Activated naive CD4-positive, alpha-beta T cell treated with anti-CD3 and anti-CD28 coated beads, Interleukin-2, amount 50 U/mL, for 72 hours (primary cell): ENCODE measurements at places on chromosomes 1 and 21.

DNA sequence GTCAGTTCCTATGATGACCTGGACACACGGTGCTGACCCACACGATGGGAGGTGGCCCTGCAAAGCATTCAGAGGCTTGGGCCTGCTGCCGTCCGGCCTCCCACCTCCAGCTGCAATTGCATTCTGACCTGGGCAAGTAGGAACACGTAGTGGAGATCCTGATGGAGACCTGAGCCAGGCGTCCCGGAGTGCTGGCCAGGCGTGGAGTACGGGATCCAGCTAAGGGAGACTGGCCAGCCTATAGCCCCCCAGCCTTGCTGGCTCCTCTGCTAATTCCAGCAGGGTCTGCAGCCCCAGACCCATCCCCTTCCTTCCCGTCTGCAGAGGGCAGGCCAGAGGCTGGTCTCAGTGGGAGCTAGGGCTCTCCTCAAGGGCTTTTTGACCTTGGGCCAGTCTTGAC, 11.2 kb downstream of the CD46 start:
- DNase-seq, result no peak

DNA sequence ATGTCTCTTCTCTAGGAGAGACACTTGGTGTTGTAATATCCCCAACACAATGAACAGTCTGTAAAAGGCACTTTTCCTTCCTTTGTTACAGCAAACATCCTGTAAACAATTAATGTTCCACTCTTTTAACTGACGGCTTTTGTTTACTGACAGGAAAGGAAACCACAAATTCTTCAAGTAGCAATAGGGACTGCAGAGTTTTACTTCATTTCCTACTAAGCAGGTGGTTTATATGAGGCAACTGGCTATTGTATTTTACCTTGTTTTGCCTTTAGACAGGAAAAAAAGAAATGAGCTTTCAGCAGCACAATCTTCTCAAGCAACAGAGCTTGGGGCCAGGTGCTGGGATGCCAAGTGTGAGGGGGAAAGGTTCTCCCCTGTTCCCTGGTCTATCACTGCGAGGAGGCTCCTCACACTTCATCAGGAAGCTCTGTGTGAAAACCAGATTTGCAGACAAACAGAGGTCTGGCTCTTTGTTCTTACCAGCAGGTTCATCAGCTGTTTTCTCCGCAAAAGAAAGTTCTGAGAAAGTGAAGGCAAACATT, 51.2 kb downstream of the SIPA1L2 start:
- DNase-seq, result no peak

DNA sequence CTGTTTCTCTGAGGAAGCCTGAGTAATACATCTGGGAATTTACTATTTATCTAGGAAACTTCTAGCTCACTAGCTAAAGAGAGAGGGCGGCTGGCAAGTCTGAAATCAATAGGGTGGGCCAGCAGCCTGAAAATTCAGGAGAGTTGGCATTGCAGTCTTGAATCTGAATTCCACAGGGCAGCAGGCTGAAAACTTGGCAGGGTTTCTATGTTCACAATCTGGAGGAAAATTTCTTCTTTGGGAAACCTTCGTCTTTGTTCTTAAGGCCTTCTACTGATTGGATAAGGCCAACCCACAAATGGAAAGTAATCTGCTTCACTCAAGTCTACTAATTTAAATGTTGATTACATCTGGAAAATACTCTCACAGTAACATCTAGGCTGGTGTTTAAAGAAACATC, 101.0 kb upstream of the COG2 start:
- no peak for DNase-seq

DNA sequence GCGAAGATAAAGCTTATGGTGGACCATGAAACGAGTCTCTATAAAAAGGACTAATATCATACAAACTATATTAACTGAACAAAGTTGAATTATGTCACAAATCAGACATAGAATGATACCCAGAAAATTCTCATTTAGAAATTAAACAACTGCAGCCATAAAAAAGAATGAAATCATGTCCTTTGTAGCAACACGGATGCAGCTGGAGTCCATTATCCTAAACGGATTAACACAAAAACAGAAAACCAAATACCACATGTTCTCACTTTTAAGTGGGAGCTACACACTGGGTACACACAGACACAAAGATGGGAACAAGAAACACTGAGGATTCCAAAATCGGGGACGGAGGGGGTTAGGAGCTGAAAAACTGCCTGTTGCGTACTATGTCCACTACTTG, 11.5 kb downstream of the COP1 start:
- DNase-seq, result no peak

DNA sequence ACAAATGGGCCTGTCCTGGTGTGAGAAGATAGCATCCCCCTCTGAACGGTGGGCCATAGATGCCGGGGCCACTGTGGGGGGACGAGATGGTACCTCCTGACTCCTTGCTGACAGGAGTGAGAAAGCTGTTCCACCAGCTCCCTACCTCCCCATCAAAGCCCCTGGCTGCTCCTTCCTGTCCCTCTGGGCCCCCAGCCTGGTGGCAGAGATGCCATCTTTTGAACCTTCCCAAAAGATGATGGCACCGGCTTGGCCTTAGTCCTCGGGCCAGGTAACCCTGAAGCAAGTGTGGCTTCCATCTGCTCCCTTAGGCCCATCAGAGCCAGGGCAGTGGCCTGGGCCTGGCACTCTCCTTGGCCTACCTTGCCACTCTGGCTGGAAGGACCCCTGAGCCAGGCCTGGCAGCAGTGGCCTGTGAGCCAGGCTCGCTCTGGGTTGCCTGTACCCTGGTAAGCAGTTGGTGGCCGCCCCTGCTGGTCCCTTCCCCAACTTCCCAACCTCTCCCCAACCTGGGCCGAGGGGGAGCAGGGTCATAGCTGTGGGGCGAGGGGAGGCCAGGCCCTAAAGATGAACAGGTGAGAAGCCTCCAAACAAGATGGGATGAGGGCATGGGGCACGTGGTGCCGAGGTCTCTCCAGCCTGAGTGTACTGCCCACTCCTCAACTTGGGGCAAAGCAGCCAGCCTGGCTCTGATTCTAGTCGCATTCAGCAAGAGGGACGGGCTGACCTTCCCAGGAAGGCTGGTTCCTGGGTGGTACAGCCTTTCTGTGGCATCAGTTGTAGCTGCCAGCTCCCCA, 34.7 kb downstream of the ZBTB17 start:
- no peak for DNase-seq

GRCh38 chr1:22722901-22723550, 12.4 kb downstream of the EPHB2 start:
- DNase-seq, result no peak

DNA sequence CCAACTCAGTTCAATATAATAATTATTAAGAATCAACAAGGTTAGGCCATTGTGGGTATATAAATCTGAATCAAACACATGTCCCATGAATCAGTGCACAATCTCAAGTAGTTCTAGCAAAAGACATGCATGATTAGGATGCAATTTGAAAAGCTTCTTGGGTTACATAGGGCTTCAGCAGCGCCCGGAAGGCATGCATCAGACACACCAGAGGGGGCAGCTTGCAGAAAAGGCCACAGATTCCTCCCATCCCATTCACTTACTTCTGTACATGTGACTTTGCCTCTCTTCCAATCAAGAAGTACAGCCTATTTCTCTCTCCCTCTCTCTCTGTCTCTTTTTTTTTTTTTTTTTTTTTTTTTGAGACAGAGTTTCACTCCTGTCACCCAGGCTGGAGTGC, 91.8 kb downstream of the KCNN3 start:
- peak; percentile 25 for DNase-seq

DNA sequence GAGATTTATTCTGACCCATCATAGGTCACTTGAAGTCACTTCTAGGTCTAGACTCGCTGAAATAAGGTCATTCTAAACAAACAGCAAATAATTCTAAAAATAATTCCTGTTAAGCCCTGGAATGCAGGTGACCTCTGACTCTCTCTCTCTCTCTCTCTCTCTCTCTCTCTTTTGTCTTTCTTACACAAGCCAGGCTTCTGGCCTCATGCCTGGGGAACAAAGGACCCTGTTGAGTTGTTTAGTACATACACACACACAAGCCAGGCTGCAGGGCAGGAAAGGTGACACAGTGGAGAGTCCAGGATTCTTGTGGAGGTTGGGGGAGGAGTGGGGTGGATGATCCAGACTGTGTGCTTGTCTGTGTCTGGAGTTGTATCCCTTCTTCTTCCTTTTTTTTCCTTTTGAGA, 4.0 kb upstream of the MEX3A start:
- no peak for DNase-seq

- no peak for DNase-seq
Observed at GRCh38 chr21:38712071-38712470, 93.7 kb upstream of the ETS2 start.

DNA sequence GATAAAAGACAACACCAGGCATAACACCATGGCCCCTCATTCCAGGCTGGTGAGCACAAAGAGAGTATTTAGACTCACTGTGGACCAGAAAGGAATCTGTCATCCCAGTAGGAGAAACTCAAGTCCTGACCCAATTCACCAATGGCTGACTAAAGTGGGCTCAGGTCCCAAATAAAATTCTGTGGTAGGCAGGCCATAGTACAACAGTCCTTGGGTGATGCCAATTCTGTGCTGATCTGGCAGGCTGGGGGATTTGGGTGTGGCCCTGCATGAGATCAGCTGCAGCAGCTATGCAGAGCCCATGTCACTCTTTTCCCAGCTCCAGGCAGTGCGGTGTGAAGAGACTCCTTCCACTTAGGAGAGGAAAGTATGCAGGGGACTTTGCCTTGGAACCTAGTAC, 245.1 kb downstream of the LBR start:
- DNase-seq, result no peak

GRCh38 chr1:155725142-155725541, 36.3 kb downstream of the DAP3 start:
- no peak for DNase-seq

DNA sequence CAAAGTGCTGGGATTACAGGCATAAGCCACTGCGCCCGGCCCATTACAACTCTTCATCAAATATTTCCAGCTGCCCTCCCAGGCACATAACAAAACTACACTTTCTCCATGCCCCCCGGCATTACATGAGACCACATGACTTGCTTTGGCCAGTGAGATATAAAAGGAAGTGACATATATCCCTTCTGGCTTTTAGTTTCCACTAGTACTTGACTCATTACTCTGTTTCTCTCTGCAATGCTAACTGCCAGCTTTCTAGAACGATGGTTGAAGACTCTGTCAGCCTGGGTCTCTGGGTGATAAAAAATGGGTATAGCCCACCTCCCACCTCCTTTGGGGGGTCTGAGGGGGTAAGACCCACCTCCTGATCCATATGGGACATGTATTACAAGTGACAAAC, 24.2 kb downstream of the ABL2 start:
- DNase-seq, result no peak

DNA sequence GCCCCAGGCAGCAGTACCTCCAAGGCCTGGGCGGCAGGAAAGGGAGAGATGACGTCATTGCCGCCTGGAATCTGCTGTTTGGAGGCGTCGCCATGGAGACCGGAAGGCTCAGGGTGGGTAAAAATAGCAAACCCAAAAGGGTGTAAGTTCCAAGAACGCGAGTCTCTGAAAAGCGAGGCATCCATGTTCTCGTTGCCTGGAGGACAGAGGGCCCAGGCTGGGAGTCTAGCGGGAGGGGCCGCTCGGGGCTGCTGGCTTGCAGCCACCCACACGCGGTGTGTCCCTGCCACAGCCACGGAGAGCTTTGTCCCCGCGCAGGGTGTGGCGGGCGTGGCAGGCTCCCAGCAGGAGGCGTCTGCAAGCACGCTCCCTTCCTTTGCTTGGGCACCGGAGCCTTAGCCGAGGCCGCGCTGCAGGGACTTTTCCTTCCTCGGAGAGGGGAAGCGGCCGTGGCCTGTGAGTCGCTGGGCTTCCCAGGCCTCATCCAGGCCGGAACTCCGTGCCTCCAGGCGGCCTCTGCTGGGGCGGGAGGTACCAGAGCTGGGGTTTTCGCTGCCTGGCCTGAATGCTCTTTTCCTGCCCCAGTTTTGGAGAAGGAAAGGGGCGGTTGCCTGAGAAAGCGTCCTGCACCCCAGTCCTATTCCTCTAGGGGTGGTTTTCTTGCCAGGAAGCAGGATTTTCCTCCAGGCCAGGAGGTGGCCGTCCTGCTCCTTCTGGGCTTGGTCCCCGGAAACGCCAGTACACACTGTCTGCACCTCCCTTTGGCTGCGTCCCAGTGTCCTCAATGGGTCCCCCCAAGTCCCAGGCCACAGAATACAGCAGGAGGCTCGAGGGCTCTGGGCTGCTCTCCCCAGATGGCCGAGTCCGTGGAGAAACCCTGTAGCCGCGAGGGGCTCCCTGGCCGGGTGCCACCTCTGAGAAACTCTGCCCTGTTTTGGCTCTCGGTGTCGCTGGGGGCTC, 15.3 kb upstream of the SKI start:
- DNase-seq, result peak; percentile 57

- DNase-seq, result peak; percentile 64
Observed at GRCh38 chr1:109397581-109398342, at the start of gene SORT1. Gene SORT1, minus strand, starts transcription at chr1:109397918. Its CDS starts 26 bp downstream, at chr1:109397892.

- no peak for DNase-seq
Observed at GRCh38 chr1:39144924-39145323, 59.6 kb upstream of the MACF1 start.

GRCh38 chr1:39533442-39533841, 42.0 kb downstream of the BMP8A start:
- no peak for DNase-seq

GRCh38 chr21:29085106-29085752, 11.8 kb upstream of the CCT8 start:
- DNase-seq, result no peak
